ENCODE measurements at places on chromosomes 16 and 17.

GRCh38 chr17:67059372-67059771 lies 15.0 kb downstream of the CACNG1 start:
- no peak for DNase-seq

- DNase-seq: peak; percentile 49
Measured at GRCh38 chr17:58665946-58666857, 25.6 kb downstream of the TEX14 start.

GRCh38 chr16:80883159-80883642 lies 78.8 kb upstream of the CDYL2 start:
- DNase-seq: no peak

- DNase-seq: no peak
Measured at GRCh38 chr17:47686276-47686635, 7.7 kb upstream of the TBKBP1 start.

DNA sequence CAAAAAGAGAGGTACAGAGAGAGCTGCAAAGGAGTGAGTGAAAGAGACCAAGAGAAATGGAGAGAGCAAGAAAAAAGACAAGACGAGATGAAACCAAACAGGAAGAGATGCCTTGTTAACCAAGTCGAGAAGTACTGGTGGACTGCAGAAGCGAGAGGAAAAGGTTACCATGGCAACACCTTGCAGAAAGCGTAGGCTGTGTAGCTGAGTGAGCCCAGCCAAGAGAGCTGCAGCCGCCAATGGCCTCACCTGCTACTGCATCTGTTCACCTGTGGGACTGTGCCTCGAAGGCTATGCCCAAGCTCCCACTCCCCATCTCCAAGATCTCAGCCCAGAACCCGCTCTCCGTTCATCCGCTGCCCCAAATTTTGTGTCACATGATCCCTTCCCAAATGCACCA lies 161.3 kb downstream of the SLC39A11 start:
- no peak for DNase-seq

DNA sequence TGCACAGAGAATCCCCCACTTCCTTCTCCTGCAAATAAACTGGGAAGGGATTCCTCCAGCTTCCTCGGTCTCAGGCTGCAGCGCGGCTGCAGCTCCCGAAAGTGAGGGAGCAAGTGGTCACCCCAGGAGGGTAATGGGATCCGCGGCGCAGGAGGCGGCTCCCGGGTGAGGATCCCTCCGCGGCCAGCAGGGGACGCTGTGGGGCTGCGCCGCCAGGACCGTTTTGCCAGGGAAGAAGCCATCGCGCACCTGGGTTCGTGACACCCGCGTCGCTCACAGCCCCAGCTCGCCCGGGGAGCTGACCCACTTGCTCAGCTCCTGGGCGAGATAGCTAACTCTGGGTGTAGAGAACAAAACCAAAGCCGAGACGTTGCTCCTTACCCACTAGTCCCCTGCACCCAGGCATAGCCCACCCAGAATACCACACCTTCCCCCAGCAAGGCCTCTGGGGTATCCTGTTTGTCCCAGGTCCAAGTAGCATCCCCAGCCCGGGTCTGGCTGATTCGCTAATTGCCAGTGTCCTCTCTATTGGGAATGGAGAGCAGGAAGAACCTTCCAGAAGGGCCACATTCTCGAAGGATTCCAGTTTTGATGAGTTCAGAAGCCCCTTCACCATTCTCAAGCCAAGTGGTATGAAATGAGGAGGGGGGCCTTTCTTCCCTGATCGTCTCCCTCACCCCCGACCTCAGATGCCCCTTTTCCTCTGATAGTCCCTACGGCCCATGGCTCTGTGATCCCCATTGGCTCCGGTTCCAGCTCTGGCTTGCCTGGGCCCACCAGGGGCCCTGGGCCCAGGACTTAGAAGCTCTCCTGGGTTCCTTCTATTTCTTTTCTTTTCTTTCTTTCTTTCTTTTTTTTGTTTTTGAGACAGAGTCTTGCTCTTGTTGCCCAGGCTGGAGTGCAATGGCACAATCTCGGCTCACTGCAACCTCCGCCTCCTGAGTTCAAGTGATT lies 14.1 kb downstream of the CYGB start:
- peak; percentile 25 for DNase-seq
